HepG2 (cell line): ENCODE measurements at places on chromosomes 7 and 10. TPM values are rescaled to one million over a fixed set of nuclear protein-coding genes. Genes with fewer than 3 reads are reported as not detected.
A peak's percentile ranks its signal among the peaks of the same experiment; 100 is the strongest.

Gene ACSM6
- not detected in 2 replicates for total RNA-seq

GRCh38 chr7:39827571-39827970 lies 122.5 kb upstream of the CDK13 start:
- DNase-seq = no peak

DNA sequence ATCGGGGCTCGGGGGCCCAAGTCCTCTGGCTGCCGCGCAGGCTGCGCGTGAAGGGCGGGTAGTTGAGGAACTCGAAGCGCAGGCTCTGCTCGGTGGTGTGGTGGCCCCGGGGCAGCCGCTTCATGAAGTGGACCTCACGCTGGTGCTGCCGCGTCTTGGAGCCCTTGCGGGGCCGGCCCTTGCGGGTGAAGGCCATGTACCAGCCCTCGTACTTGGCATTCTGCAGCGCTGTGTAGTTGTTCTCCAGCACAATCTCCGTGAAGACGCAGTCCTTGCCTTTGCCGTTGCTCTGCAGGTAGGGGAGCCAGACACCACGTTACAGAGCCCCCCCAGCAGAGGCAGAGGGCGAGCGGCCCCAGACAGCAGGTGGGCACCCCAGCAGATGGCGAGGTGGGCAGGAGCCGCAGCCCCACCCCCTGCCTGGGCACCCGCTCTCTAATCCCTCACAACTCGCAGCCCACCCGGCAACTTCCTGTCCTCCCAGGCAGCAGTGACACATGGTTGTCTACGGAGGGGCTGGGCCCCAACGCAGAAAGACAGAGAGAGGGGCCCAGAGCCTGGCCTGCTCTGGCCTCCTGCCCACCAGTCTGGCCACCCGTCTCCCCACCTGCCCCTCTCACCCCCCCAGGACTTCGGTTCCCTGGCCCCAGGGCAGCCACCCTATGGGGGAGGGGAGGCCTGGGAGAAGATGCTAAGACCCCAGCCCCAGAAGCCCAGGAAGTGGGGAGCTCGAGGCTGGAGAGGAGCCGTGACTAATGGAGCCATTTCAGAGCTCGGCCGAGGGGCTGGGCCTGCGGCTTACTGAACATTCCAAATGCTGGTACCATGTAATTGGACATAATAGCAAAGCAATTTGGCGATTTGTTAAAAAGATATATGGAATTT lies 5.3 kb downstream of the FGF8 start:
- no peak for DNase-seq

- DNase-seq = no peak
Observed at GRCh38 chr7:8040768-8041369, 72.3 kb downstream of the GLCCI1 start.

Gene SERPINE1
- 9.2 and 21.2 TPM in 2 replicates for total RNA-seq

Gene CAMK2B
- total RNA-seq = 0.13 and 0.27 TPM in 2 replicates

Gene PSD
- total RNA-seq = 0.11 and 0.35 TPM in 2 replicates

Gene TACC2
- 11.8 and 16.1 TPM in 2 replicates for total RNA-seq

Gene WDFY4
- not detected in 2 replicates for total RNA-seq

DNA sequence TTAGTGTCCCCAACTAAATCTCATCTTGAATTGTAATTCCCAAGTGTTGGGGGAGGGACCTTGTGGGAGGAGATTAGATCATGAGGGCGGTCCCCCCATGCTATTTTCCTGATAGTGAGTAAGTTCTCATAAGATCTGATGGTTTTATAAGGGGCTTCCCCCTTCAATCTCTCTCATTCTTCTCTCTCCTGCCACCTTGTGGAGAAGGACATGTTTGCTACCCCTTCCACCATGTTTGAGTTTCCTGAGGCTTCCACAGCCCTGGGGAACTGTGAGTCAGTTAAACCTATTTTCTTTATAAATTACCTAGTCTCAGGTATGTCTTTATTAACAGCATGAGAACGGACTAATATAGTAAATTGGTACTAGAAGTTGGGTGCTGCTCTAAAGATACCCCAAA lies 365.6 kb downstream of the ANKRD7 start:
- DNase-seq = no peak

- DNase-seq = peak; percentile 38
Observed at GRCh38 chr7:135508883-135509588, 866 bp downstream of the CNOT4 start.

GRCh38 chr7:32522746-32523530 lies 27.6 kb downstream of the AVL9 start:
- no peak for DNase-seq

Gene HEPACAM2
- not detected in 2 replicates for total RNA-seq

Gene DRGX
- total RNA-seq = not detected in 2 replicates

GRCh38 chr7:15839416-15840100 lies 153.1 kb upstream of the MEOX2 start:
- DNase-seq = no peak

DNA sequence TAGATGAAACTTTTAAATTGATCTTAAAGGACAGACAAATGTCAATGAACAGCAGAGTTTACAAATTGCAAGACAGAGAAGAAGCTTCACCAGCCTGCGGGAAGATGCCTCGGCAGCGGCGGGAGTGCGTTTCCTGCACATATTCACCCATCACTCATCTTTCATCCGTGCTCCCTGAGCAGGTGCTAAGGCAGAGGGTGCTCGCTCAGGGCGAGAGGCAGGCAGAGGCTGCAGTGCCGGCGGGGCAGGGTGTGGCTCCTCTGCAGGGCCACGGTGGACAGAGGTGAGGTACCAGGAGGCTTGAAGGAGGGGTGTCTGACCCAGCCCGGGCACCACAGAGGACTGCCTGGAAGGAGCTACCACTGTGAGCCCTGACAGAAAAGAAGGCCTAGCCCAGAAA lies 155.2 kb upstream of the PPP2R2D start:
- DNase-seq = no peak

DNA sequence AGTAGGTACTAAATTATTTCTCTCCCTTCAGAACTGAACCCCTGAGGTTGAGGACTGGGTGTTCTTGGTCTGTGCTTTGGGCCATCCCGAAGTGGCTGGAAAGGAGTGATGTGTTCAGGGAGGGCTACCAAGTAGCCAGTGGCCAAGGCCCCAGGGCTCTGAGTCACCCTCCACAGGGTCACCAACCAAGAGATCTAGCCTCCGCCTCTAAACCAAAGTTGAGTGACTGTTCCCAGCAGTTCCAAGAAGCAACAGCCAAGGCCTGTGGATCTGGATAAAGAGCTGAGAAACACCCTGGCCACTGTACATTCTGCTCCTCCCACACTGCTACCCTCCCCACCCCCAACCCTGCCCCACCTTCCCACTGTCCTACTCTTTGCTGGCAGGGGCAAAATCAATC lies 35.5 kb upstream of the KCNMA1 start:
- no peak for DNase-seq

GRCh38 chr7:111825046-111825445 lies 262.8 kb upstream of the IMMP2L start:
- no peak for DNase-seq

Gene LIPJ
- total RNA-seq = not detected in 2 replicates

Gene SH2D4B
- not detected in 2 replicates for total RNA-seq

DNA sequence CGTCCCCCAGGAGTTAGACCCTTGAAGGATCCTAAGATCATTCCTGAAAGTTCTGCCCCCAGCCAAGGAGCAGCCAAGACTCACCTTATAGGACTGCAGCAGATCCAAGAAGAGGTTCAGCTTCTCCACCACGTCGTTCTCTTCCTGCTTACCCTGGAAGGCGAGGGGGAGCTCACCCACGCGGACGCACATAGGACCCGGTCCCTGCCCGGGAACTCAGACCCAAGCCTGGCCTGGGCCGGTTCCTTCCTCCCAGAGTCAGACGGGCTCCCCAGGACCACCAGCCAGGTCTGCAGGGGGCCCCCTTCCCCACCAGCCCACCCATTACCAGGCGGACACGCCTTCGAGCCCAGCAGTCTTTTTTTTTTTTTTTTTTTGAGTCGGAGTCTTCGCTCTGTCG lies 15.6 kb downstream of the NUDT1 start:
- no peak for DNase-seq

Gene SPDYE1
- not detected in 2 replicates for total RNA-seq

Gene TMEM26
- not detected in 2 replicates for total RNA-seq

Gene UCN3
- total RNA-seq = not detected in 2 replicates

GRCh38 chr7:114799628-114800028 lies 122.3 kb upstream of the MDFIC start:
- DNase-seq = no peak

DNA sequence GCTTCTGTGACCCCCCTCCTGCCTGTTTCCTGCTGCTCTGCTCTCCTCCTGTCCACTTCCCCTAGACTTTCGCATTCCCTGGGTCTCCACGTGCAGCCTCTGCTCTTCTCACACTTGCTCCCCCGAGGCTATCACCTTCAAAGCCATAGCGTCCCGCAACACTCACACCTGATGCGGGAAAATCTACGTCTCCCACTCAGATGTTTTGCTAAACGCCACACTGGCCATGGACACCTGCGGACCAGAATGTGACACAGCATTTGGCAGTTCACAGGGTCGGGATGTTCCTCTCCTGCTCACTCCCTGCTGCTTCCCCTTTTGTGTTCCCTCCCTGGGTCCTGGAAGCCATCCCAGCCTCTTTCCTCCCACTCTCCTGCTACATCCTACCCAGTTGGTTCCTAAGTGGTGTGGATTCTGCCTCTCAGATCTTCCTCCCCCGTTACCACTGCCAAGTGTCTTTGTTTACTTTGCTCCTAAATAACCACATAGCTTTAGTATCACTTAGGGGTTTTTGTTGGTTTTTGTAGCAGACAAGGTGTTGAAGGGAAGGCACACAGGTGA lies 33.7 kb upstream of the RBM33 start:
- no peak for DNase-seq

Gene CRHR2
- not detected in 2 replicates for total RNA-seq

- no peak for DNase-seq
Observed at GRCh38 chr7:33425395-33425794, 296.0 kb downstream of the BBS9 start.

Gene CDK5
- total RNA-seq = 21.3 and 22.6 TPM in 2 replicates

DNA sequence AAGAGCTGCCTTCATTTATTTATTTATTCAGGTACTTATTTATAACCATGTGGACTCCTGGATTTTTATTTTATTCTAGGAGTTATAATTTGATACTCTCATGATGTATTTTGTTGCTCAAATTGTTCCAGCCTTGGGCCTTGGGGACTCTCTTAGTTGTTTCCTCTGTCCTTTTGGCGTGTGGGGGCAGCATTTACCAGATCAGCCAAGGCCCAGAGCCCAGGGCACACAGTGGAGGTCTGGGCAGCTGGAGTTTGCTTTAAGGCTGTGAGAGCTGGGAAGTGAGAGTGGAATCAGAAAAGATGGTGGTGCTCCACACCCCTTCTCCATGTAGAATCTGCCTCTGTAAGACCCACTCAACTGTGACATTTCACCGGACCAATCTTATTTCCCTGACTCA lies 398.9 kb downstream of the RPS24 start:
- DNase-seq = peak; percentile 39

DNA sequence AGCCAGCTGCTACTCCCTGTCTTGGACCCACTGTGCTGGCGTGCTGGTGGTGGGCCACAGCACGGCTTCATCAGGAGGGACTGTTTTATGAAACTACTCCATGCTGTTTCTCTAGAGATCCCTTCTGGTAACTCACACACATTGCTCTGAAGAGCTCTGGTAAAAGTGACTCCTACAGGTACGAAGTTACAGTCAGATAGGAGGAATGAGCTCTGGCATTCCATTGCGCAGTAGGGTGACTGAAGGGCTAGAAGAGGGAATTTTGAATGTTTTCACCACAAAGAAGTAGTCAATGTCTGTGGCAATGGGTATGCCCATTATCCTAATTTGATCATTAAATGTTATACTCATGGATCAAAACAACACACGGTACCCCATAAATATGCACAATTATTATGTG lies 609 bp downstream of the MAT1A start:
- DNase-seq = no peak

DNA sequence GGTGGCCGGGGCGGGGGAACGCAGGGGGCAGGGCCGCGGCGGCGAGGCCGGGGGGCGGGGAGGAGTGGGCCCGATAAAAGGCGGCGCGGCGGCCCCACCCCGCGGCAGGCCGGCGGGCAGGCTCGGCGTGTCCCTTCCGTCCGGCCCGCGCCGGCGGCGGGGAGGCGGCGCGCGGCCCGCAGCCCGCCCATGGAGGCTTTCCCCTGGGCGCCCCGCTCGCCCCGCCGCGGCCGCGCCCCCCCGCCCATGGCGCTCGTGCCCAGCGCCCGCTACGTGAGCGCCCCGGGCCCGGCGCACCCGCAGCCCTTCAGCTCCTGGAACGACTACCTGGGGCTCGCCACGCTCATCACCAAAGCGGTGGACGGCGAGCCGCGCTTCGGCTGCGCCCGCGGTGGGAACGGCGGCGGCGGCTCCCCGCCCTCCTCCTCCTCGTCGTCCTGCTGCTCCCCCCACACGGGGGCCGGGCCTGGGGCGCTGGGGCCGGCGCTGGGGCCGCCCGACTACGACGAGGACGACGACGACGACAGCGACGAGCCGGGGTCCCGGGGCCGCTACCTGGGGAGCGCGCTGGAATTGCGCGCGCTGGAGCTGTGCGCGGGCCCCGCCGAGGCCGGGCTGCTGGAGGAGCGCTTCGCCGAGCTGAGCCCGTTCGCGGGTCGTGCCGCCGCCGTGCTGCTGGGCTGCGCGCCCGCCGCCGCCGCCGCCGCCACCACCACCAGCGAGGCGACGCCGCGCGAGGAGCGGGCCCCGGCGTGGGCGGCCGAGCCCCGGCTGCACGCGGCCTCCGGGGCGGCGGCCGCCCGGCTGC lies at the start of gene NANOS1:
NANOS1 (plus strand) TSS at position 102 of the 808 bp plus-strand sequence; CDS start at position 190, 88 bp downstream.
- no peak for DNase-seq

Gene UPF2
- total RNA-seq = 14.5 and 21.8 TPM in 2 replicates

DNA sequence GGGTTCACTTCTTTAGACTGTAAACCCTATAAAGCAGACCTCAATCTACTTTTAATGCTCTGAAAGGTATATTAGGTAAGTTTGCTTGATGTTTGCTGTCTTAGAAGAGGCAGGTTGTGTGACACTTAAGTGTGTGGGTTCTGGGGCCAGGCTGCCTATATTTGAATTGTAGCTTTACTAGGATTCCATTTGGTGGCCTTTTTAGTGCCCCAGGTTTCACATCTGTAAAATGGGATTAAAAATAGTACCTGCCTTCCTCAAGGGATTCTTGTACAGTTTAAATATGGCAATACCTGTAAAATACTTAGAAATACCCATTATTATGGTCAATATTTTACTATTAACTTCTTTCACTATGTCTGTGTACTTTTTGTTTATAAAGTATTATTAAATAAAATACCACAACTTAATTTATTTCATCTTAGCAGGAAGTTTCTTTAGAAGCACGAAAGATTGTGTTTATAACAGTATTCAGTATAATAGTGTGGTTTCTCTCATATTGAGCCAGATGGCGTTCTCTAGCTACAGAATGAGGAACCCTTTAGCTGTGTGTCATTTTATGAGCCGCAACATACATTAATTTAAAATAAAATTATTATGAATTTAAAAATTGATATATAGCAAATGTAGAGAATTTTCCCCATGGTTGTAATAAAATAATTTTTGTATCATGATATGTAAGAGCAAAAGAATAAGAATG lies 94.2 kb downstream of the CDK14 start:
- DNase-seq = no peak

GRCh38 chr7:147894271-147894670 lies 696.3 kb upstream of the C7orf33 start:
- no peak for DNase-seq

Gene BTBD16
- total RNA-seq = 3.6 and 5.0 TPM in 2 replicates

Gene ADIRF
- total RNA-seq = 0.40 and 0.44 TPM in 2 replicates

Gene SPACDR
- not detected in 2 replicates for total RNA-seq
